ENCODE measurements at places on chromosomes 13 and 19.

GRCh38 chr13:40087091-40088002 is 431.9 kb downstream of the COG6 start:
- no peak for DNase-seq

DNA sequence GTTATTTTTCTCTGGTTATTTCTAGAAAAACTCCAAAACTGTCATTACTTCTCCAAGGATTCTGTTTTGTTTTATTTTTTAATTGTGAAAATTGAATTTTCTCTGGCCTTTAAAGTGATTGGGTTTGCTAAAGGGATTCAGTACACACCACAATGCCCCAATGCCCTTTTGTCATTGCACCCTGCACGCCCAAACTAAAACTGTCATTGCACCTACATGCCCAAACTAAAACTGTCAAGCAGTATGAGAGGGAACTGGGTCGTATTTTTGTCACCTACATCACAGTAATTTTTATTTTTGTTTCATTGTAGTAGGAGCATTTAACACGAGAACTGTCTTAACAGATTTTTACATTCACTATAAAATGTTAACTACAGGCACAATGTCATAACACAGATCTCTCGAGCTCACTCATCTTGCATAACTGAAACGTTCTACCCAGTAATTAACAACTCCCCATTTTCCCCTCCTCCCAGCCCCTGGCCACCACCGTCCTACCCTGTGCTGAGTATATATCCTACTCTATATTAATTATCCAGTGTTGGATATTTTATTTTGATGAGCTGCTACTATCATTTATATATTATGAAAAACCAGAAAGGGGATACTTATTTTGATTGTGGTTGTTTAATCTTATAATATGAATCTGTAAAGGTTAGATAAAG is 7.2 kb downstream of the NALCN start:
- no peak for DNase-seq

DNA sequence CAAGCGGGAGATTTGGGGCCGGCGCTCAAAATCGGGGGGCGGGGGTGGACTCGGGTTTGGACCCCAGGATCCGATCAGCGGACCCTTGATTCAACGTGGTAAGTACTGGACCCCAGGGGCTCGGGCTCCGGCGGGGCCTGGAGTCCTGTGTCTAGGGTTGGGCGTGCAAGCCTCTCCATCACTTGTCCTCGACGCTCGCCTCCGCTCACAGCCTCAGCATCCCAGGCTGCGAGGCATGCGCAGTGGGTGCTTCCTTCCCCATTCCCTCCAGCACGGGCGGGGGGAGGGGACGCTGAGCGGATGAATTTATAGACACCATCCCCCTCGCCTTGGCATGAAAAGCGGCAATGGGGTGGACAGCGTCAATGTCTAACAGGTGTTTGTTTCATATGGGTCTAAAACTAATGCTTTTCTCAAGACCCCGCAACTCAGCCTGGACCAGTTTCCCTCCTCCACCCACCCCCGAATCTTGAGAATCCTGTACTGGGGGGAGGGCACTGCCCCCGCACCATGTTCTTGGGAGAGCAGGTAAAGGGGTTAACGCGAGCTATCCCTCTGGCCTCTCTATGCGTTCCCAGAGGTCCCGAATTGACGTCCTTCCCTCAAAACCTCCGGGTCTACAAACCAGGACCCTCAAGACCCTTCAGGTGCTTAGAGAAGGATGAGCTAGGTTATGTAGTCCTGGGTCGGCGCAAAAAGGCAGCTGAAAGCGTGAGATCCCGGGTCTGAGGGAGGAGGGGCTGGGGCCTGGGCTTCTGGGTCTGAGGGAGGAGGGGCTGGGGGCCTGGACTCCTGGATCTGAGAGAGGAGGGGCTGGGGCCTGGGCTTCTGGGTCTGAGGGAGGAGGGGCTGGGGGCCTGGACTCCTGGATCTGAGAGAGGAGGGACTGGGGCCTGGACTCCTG is 579 bp downstream of the CPT1C start:
- no peak for DNase-seq

GRCh38 chr19:15529774-15530372 is 21.5 kb downstream of the CYP4F22 start:
- DNase-seq, result no peak

GRCh38 chr13:80755910-80756309 is 415.0 kb upstream of the SPRY2 start:
- DNase-seq, result no peak

DNA sequence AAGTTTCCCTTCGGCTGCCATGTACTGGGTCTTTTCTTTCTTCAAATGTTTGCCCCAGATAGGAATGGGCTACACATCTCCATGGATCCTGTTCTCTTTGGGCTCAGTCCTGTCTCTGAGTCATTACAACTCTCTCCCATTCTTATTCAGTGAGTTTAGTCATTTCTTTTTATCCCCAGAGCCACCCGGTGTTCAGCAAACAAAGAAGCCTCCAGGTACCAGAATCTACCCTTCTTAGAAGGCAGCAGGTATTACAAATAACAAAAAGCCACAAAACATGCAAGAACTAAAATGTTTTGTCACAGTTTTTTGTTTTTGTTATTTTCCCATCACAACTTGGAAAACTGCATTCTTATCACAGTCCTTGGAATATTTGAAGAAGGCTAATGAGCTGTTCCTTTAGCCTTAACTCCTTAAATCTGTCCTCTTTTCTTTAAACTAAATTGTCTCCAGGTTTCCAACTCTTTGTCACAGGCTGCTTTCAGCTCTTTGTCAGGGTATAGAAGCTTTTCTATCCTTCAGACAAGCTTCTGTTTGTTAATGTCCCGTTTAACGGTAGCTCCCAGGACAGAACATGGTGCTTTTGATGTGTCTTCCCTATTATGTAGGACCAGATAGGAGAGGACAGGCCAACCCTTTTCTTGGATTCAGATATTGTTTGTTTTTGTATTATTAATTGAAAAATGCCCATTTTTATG is 215.5 kb upstream of the HTR2A start:
- no peak for DNase-seq

- no peak for DNase-seq
Observed at GRCh38 chr13:98997738-98998641, 20.1 kb upstream of the DOCK9 start.
